ENCODE measurements at places on chromosomes 13 and 19.

DNA sequence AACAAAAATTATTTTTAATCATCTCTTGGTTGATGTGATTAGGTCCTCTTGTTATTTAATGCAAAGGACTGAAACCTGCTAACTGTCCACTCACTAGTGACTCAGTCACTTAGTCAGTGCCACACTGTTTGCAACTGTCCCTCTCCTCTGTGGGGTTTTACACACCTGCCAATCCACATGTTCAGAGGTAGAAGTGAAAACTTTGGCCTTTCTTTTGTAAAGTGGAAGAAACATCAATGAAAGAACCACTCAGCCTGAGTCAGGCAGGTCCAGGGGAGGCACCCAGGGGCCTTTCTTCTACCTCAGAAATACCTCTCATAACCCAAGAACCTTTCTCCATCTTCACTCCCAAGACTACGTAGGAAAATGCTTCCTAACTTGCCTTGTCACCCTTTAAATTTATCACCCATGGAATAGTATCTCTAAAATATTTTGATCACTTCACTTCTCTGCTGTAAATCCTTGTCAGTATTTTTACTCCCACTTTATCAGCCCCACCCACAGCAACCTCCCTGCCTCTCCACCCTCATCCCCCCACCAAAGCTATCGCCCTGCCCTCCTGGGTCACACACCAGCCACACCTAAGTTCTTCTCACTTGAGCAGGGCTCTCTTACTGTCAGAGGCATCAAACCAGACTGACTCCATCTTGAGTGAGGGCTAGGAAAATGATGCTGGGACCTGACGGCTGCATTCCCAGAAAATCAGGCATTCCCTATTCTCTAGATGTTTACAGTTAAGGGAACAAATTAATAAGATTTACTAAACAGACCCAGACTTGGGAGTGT, 29.6 kb upstream of the EEF1AKMT1 start:
- no peak for DNase-seq

GRCh38 chr13:46797501-46798237, 708 bp upstream of the ESD start:
- no peak for DNase-seq

DNA sequence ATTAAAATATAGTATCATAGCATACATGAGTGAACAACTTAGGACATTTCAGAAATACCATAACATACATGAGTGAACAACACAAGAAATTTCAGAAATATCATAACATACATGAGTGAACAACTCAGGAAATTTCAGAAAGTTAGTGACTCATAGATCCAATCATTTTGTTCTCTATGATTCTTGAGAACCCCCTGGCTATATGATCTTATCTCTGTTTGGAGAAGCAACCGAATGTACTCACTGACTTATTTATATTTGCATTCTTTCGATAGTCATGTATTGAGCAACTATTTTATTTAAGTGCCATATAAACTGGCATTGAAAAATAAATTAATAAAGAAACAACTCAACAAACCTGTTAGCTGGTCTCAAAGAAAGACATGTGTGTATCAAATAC, 251.1 kb downstream of the EFNB2 start:
- DNase-seq = no peak

GRCh38 chr13:26743971-26744370, 16.6 kb downstream of the GPR12 start:
- DNase-seq = no peak

DNA sequence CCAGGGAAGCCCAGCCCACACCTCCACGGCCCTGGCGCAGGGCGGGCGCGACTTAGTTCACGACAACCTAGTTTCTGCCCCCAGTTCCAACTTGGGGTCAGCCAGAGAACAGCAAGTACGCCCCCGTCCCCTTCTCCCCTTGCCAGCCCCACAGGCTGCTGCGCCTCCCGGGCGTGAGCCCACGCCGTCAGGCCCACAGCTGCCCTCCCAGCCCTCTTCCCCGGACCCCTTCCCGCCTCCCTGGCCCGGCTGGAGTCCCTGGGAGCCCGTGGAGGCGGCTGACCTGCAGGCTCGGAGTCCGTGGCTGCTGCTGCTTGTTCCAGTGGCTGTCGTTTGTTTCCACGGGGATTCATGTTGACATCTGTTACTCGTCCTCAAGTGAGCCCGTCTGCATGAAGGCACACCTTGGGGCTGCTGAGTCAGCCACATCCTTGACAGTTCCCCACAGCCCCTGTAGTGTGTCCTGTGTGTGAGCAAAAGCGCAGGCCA, 86.0 kb downstream of the ATP11A start:
- no peak for DNase-seq

Data from coronary artery (tissue), 2 donors.